ENCODE measurements at places on chromosomes 12 and 14.

- DNase-seq, result no peak
Observed at GRCh38 chr12:42162965-42163364, 18.3 kb upstream of the GXYLT1 start.

GRCh38 chr12:79945433-79945832, 10.5 kb upstream of the PPP1R12A start:
- DNase-seq, result no peak

DNA sequence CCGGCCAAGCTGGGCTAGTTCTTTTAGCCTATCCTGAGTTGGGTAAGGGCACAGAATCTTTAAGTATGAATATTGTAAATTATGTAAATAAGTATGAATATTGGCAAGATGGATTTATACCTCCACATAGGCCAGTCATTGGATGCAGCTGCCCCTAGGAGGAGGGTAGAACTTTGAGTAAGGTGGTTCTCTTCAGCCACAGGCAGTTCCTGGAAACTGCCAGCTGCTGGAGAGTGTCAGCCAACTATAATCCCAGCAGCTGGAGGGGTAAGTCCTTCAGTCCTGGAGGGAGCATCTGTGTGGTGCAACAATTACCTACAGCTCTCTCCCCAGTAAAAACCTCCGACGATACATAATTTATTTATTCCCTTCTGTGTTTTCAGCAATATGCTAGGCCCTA, 65.8 kb upstream of the TMPO start:
- no peak for DNase-seq

GRCh38 chr12:34598851-34599529, 576.7 kb downstream of the ALG10 start:
- no peak for DNase-seq

DNA sequence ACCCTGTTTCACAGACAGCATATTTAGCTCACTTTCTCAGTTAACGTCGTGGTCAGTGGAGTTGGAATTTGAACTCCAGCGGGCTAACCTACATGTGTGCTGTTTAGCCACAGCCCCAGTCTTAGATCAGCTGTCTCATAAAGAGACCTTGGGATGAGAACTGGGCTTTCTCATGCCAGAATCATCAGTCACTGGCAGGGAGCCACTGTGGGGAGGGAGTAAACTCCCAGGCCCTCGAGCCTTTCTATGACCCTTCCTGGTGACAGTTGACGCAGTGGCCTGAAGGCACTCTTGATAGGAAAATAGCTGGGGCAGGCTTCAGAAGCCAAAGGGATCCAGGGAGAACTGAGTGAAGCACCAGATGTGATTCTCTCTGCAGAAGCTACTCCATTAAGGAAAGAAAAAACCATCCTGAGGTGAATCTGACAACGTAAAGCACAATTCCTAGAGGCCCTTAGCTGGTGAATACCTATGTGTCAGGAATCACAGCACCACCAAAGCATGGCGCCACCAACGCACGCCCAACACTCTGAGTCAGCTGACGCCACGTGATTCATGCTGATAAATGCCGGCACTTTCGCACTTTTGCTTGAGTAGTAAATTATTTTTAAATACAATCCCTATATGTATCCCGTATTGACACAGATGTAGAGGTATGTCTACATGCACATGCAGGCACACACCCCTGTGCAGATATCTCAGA, 279.6 kb upstream of the TMEM132C start:
- no peak for DNase-seq

DNA sequence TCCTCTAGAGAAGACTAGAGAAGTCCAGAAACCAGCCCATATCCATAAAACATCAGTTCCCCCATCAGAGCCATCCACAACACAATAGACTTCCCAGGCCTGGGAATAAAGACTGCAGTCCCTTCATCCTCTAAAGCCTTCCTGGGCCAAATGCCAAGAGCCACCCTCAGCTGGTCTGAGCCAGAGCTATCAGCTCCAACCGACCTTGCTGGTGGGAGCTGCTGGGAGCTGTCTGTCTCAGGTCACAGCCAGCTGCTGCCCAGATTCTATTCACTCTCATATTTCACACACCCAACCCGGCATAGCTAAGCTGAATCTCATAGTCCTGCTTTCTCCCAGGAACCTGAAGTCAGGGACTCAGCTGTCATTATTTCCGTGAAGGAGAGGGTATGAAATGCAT, 10.9 kb upstream of the TFCP2 start:
- no peak for DNase-seq

DNA sequence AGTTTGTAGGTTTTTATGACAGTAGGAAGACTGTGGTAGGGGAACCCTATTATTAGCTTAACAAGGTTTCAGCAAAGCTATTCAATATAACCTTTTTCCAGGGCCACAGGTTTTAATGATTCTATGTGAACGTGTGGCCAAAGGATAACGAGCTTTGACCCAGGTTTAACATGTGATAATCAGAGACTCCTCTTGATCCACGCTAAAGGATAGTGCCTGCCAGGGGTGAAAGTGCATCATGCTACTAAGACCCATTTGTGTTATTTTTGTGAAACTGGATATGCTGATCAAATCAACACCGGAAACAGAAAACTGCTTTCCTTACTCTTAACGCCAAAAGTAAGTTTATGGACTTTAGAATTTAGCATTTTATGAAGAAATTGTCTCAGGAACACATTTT, 909 bp upstream of the TAOK3 start:
- DNase-seq, result no peak
